Choroid plexus epithelial cell (primary cell): ENCODE measurements at places on chromosomes 5 and 9.
A peak's percentile ranks its signal among the peaks of the same experiment; 100 is the strongest.

- DNase-seq = no peak
Measured at GRCh38 chr5:159730285-159730684, 186.0 kb upstream of the ADRA1B start.

- DNase-seq = no peak
Measured at GRCh38 chr5:77337686-77338085, 127.2 kb downstream of the PDE8B start.

DNA sequence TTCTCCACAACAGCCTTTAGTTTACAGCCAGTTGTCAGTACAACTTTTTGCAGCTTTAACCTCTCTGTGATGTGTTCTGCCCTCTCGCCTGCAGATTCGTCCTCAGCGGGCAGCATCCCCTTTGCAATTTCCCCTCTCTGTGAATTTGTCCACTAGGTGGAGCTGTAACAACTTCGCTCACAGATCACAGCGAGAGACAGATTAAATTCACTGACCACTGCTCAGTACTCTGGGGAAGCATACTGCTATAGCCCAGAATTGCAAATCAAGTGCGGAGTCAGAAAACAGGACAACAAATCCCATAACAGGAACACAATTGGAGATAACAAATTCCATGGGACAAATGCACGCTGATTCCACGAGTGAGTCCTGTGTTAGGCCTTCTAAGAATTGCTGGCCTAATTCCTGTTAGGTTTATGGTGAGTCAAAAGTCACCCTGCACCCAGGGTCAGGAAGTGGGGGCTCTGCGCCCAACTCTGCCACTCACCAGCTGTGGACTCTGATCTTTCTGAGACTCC is 2124.9 kb downstream of the MAT2B start:
- DNase-seq = peak; percentile 74

GRCh38 chr9:109448223-109448622 is 49.9 kb downstream of the PTPN3 start:
- DNase-seq = peak; percentile 65

- DNase-seq = no peak
Measured at GRCh38 chr5:133049726-133050048, 2.1 kb upstream of the HSPA4 start.

DNA sequence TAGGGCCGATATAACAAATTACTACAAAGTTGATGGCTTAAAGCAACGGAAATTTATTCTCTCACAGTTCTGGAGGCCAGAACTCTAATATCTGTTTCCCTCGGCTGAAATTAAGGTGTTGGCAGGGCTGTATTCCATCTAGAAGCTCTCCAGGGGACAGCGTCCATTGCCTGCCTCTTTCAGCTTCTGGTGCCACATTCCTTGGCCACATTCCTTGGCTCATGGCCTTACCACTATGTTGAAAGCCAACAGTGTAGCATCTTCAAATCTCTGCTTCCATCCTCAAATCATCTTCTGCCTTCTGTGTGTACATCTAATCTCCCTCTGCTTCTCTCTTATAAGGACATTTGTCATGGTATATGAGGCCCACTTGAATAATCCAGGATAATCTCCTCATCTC is 17.2 kb downstream of the FGF10 start:
- DNase-seq = no peak

GRCh38 chr5:147939431-147940114 is 33.2 kb upstream of the C5orf46 start:
- DNase-seq = no peak

DNA sequence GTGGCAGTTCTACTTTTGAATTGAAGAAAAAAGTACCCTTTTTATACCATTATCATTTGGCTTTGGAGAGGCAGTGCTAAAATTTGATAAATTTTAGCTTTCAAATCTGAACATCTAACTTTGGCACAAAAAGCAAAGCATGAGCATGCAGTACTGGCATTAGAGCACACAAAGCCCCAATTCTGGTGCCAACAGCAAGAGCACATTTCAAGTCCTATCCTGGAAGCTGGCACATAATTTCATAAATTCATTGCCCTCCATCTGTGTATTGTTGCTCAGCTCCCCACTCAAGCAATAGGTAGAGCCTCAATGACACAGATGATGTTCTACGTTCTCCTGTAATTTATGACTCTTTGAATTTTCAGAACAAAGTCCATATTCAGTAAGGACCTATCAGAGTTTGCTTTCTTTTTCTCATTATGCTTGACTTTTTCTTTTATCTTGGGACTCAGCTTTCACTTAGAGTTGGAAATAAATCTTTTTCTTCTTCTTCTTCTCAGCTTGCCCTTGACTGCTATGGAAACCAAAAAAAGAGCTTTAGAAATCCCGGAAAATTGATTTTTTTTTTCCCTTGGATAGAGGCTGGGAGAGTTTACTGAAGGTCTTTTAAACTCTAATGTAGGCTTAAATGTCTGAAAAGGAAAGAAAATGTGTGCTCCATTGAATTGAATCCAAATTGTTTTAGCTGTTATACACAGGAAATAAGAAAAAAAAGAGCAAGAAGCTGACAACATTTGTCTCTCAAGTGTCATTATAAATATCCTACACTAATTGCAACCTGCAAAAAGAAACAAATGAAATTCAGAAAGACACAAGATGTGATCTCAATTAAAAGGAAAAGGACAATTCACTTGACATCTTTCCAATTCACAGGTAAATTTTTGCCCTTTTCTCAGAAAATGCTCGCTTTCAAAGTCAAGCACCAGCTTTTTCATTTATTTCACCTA is 380.8 kb upstream of the CDH18 start:
- DNase-seq = no peak

- peak; percentile 50 for DNase-seq
Measured at GRCh38 chr9:106890608-106891007, 27.6 kb downstream of the ZNF462 start.

GRCh38 chr5:116507051-116507537 is 67.5 kb downstream of the SEMA6A start:
- DNase-seq = peak; percentile 19

DNA sequence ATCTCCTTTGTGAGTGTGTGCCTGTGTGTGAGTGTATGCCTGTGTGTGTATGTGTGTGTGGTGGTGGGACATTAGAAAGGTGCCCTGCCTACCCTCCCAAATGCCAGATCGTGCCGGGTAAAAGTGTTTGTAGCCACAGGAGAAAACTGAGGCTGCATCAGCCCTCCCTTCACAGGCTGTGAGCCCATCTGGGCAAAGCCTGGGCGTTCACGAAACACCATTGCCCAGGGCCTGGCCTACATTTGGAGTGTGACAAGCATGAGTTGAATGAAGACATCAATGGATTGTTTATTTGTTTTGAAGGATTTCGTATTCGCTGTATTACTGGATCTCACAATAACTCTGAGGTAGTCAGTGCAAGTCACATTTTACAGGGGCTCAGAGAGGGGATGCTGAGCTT is 270.8 kb downstream of the NSG2 start:
- DNase-seq = no peak

DNA sequence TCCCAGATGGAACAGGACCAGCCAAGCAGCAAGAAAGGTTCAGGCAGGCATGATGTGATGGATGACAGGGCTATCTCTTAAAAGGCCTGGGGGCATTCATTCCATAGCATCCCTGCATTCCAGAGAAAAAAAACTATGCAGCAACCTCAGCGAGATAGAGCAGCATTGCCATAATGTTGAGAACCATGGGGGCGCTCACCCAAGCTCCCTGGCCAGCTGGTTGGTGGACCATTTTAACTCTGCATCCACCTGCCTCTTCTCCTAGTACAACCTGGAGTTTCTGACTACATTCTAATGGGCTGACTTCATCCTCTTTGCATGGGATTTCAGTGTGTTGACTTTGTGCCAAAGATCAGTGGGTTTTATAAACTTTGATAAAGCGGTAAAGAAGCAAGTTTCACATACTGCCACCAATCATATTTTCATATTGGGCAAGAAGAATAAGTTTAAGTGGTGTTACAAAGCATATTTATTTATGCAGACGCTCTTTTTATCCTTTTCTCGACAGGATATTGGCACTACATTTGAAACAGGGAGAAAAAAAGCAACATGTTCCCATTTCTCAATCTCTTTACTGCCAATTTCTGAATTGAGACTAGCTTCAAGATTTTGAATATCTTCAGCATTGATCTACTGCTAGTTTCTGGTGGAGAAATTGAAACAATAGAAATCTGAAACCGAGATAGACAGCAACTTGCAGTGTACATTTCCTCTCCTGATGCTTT is 378.3 kb upstream of the WWC1 start:
- peak; percentile 18 for DNase-seq

- DNase-seq = no peak
Measured at GRCh38 chr5:138339091-138339456, 1.0 kb downstream of the FAM53C start.

GRCh38 chr5:4246447-4246846 is 650.8 kb downstream of the IRX1 start:
- DNase-seq = no peak

- DNase-seq = no peak
Measured at GRCh38 chr5:31844622-31845345, 205.9 kb downstream of the PDZD2 start.

DNA sequence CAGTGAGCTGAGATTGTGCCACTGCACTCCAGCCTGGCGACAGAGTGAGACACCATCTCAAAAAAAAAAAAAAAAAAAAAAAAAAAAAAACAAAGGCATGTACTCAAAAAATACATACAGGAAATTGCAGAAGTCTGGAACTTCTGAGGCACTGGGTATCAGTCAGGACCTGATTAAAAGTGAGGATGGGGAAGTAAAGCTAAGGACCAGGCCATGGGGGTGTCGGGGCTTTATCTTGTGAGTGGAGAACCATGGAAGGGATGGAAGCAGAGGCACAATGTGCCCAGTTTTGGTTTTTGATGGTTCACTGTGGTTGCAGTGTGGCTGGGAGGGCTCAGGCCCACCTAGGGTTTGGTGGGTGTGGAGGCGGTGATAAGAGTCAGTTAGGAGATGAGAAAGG is 212.7 kb upstream of the PIK3R1 start:
- no peak for DNase-seq

DNA sequence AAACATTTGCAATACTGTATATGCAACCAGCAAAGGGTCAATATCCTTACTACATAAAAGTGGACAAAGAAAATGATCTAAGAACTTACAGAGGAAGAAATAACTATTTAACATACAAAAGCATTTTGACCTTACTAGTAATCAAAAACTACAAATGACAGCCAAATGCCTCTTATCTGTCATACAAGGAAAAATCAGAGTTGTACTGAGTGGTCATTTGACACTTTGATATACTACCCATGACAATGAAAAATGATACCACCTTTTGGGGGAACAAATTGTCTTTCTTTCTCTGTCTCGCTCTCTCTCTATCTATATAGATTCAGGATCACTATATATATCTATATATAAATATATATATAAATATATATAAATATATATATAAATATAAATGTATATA is 50.4 kb upstream of the ZSWIM6 start:
- DNase-seq = no peak

DNA sequence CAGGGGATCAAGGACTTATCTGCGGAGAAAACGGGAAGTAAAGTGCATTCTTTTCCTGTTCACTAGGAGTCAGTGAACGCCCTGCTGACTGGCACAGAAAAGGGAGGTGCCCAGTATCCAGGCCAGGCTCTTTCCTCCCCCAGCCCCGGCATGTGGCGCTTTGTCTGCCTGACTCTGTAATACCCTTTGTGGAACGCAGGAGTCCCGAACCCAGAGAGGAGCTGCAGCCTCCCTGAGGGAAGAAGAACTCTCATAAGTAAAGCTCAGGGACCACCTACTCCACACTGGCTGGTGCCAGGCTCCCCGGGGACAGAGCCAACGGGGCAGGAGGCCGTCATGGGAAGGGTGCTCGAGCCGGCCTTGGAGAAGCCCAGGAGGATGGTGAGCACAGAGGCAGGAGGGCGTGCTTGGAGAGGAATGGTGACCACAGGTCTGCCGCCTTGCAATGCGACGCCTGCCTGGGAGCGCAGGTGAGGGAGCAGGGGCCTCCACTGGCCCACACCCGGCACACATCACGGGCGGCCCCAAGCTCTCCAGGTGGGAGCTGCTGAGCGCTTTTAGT is 31.5 kb downstream of the VAV2 start:
- DNase-seq = no peak

DNA sequence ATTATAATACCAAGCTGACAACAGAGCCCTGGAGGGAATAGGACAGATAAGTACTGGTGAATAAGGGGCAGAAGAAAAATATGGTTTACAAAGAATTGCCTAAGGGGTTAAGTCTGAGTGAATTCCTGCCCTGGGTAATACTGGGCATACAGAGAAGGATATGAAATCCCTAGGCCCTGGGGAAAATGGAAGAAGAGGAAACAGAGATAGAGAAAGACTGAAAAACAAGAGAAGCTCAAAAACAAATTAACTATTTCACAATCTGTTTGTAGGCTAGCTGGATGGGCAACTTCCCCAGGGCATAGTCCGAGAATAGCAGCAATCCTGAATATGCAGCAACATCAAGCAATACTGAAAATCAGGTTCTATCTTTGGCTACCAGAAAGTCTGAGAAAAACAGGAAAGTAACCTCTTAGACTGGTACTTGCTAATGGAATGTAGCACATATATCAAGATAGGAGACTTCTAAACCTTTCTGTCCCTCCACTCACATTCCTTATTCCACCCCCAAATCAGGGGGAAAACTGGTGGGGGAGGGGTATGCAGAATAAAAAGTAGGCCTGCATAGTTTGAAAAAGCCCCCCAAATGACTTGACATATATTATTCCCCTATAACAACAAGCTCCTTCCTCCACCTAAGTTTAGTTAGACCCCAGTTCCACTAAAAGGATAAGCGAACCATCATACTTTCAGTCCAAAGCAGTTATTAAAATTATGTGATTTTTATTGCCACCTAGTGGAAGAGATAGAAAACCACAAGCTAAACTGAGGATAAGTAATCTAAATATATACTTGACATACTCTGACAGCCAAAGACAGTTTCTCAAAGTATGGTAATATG is 20.6 kb downstream of the SLC38A9 start:
- peak; percentile 75 for DNase-seq

- DNase-seq = no peak
Measured at GRCh38 chr5:175344331-175345195, 99.4 kb downstream of the DRD1 start.

DNA sequence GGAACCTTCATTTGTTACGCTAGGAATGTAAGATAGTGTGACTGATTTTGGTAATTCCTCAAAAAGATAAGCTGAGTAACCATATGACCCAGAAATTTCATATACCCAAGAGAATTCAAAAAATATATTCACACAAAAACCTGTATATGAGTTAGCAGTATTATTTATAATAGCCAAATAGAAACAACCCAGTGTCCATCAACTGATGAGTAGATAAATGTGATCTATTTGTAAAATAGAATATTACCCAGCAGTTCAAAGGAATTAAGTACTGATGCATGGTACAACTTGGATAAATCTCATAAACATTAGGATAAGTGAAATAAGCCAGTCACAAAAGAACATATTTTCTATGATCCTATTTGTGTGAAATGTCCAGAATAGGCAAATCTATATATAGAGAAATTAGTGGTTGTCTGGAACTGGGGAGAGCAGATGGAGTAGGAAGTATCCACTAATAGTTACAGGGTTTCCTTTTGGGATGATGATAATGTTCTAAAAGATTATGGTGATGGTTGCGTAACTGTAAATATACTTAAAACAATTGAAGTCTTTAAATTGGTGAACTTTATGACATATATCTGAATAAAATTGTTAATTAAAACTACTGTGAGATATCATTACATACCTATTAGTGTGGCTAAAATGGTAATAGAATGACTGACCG is 10.2 kb downstream of the MARCHF6 start:
- DNase-seq = no peak

GRCh38 chr9:92312887-92313623 is 12.1 kb downstream of the NOL8 start:
- peak; percentile 23 for DNase-seq

- peak; percentile 14 for DNase-seq
Measured at GRCh38 chr9:36765468-36766341, 193.0 kb downstream of the MELK start.

- peak; percentile 83 for DNase-seq
Measured at GRCh38 chr9:6757132-6757455, 679 bp upstream of the KDM4C start.
